Frontal cortex (tissue), 4 donors: ENCODE measurements at places on chromosomes 2 and 18. TPM values are rescaled to one million over a fixed set of nuclear protein-coding genes. Genes with fewer than 3 reads are reported as not detected.
A peak's percentile ranks its signal among the peaks of the same experiment; 100 is the strongest.

- DNase-seq = no peak
Measured at GRCh38 chr2:212607080-212607479, 68.5 kb upstream of the ERBB4 start.

DNA sequence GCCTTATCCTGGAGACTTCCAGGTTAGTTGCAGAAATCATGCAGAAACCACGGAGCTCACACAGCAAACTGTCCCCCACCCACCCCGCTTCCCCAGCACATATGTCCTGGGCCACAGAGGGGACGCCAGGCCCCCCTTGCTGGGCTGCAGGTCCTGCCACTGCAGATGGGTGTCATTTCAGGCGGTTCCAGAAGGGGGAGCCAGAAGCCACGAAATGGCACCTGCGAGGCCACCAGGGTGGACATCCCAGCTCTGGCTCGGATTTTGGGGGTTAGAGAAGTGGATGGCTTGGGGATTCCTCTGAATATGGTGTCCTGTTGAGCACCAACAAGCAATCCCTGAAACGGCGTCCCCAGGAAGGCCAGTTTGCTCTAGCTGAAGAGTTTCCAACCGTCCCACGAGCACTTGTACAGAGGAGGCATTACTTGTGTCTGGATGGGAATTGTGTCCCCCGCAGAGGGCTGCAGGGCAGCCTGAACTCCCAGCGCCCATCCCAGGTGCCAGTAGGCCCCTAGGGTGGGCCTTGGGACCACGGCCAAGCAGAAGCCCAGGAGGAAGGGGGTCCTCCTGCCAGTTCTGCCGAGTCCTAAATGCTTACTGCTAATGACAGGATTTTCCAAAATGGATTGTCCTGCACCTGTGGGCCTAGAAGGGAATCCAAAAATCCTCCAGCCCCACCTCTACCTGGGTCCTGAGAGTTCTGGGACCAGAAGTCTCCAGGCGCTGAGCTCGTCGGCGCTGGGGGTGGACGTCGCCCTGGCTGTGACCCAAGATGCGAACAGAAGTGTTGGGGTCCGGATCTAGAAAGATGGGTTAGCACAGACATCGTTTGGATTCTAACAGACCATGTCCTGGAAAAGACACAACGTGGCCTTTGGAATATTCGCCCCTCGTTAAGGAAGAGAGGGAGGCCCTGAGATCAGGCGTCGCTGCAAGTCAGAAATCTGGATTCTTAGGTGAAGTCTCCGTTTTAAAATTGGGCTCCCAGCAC is 14.6 kb upstream of the NFATC1 start:
- DNase-seq = peak; percentile 80

GRCh38 chr2:88027697-88028389 is 11.5 kb upstream of the RNU2-63P start:
- no peak for DNase-seq

DNA sequence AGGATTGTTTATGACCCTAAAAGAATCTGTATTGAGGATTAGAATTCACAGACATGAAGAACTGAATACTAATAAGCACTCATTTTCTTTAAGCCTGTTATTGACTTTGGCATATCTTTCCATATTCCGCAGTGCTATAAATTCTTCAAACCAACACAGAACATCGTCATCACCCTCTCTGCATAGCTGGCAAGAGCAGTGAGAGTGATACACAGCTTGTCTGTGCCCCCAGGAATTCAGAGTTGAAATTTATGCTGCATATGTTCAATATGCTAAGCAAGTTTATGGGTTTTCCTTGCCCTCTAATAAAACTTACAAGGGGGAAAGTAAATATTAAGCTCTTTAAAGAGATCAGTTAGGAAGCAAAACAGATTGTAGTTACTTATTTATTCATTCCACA is 32.7 kb downstream of the CTLA4 start:
- DNase-seq = no peak

Gene BOK
- 20.8 TPM for total RNA-seq

Gene IL36B
- not detected for total RNA-seq

Gene SKOR2
- total RNA-seq = not detected
